Fibroblast of skin of back (primary cell): ENCODE measurements at places on chromosomes 5 and 9.

GRCh38 chr9:13444245-13445102, 165.0 kb upstream of the MPDZ start:
- DNase-seq, result no peak

DNA sequence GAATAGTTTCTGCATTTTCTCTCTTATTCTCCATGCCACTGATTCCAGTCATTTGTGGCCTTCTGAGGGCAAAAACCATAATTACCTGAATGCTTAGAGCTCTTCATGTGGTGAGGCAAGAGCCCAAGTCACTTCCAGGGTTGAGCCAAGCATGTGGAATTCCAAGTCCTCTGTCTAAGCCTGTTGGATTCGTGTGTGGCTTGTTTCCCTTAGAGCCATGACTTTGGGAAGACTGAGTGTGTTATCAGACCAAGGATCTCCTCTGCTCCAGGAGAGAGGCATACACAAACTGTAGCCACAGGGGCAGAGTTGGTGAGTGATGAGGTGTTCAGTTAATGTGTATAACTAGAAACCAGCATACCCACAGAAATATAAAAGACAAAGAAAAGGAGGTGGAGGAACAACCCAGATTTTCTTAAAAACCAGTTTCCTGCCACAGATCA, 27.1 kb downstream of the SLC22A5 start:
- DNase-seq, result no peak

- no peak for DNase-seq
These were observed 11.0 kb downstream of the IGFBPL1 start for GRCh38 chr9:38413283-38413682.

- DNase-seq, result peak; percentile 44
These were observed 113.6 kb downstream of the DEPDC1B start for GRCh38 chr5:60586307-60586901.

GRCh38 chr5:179776411-179776938, 17.3 kb upstream of the LTC4S start:
- DNase-seq, result no peak

- DNase-seq, result peak; percentile 29
These were observed 2.5 kb downstream of the SH3TC2 start for GRCh38 chr5:149060325-149060724.

- DNase-seq, result no peak
These were observed 324 bp downstream of the LPCAT1 start for GRCh38 chr5:1523480-1523792.

DNA sequence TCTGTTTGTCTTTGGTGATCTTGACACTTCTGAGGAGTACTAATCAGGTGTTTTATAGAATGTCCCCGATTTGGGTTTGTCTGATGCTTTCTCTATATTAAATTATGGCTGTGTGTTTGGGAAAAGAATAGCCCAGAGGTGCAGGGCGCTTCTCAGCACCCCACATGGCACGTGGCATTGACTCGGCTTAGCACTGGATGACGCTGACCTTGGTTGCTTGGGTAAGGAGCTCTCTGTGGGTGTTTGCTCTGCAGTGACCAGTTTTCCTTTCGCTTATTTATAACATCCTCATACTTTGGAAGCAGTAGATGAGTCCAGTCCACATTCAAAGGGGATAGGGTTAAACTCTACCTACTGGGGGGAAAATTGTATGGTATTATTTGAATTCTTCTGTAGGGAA, 12.5 kb upstream of the FAM120AOS start:
- no peak for DNase-seq

DNA sequence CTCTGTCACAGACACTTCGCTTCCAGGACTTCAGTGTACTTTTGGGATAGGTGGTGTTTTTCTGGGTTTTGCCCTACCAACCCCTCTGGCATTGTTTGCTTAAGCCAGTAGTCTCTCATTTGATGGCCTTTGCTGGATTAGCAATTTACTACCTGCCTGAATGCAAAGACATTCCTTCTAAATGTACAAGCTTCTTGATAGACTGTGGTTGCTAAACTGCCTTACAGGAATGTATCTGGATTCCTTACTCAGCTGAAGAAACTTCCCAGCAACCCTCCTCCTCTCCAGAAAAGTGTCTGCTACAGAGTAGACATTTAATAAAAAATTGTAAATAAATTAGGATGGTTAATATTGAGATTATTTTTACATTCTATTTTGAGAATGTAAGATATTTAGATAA, 1916.7 kb downstream of the EFNA5 start:
- peak; percentile 34 for DNase-seq

DNA sequence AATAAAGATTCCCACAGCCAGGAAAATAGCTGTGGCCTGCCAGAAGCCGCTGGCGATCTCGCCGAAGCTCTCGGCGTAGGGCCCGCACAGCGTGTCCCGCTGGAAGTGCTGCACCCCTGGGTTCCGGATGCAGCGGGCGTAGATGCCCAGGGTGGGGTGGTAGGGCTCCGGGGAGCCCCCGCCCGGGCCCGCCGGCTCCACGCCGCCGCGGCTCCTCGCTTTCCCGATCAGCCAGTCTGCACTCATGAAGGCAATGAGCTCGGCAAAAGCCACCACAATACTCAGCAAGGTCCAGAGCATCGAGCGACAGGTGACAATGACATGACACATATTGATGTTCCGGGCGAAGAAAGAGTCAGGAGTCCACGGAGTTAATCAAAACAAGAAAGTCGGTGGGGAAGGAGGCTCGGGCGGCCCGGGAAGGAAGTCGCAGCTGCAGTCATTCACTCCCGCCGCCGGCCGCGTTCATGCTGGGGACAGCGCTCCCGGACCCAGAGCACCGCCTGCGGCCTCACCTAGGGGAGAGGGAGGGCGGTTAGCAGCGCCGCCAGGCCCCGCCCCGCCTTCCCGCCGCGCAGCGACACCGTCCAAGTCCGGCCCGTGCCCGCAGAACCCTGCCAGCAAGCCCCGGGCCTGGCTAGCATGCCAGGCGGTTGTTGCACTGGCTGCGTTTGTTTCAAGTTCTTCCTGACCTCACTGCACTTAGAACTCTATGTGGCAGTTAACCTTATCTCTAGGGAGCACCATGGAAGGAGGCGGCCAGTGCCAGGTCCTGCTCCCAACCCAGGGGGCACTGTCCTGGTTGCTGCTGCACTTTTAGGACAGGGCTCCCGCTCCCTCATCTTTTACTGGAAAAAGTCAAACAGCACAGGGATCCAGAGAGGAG, 138.4 kb downstream of the LHFPL2 start:
- DNase-seq, result no peak

- DNase-seq, result no peak
These were observed 66.0 kb upstream of the IRX4 start for GRCh38 chr5:1948663-1949191.

GRCh38 chr5:94103514-94104245, 362.3 kb upstream of the POU5F2 start:
- DNase-seq, result peak; percentile 3

- peak; percentile 98 for DNase-seq
These were observed 82.2 kb upstream of the ICE1 start for GRCh38 chr5:5340206-5340729.

DNA sequence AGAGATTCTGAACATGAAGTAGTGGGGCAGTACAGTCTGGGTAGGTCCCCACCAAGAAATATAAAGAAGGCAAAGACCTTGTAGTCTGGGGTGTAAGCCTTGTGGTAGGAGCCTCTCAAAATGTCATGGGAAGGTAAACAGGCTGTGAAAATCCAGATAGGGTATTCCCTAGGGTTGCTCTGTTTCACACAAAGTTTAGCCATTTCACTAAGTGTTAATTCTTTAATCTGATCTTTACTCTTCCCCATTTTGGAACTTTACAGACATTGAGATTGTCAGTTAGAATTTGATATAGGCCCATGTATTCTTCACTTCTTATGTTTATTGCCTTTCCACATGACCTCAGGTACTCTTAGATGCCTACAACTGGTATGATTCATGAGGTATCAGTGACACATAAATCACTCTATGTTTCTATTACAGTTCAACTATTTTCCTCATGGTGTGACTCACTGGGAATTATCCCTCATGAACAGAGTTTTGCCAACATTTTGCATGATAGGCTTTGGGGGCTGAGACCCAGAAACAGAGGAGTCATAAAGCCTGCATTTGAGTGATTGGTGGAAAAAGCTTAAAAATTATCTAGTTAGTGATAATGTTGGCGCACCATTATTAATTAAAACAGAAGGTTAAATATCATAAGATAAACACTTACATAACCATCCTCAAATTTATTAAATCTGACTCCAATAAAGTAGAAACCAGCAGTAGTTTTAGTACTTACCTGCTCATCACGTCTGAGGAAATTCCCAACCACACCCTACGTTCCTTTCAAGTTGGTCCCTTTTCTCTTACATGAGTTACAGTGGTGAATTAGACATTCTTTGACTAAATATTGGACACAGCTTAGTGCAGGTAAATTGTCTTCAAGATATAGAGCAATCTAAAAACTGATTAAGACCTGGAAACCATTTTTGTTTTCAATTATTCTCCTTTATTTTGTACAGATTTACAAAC, 399.8 kb upstream of the MEF2C start:
- DNase-seq, result peak; percentile 87

- peak; percentile 67 for DNase-seq
These were observed 194 bp upstream of the RXFP3 start for GRCh38 chr5:33936004-33936380.

DNA sequence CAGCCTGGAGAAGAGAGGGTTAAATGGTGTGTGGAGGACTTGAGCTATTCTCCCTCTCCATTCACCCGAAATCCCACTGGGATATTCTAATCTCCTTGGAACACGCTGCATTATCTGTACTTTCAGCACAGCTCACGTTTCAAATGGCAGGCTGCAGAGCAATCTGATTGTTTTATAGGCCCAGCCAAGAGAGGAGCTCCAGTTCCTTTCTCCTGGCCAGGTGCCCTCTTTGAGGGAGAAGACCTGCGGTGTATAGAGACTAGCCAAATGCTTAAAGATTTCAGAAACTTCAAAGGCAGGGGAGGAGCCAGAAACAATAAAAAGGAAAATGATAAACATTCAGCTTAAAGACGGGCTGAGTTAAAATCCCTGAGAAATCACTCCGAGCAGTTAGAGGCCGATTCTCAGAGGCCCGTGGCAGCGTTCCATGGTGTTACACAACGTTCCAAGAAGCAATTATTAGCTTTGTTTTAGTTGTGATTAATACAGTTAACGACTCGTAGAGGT, 564.0 kb upstream of the KLF4 start:
- DNase-seq, result peak; percentile 45

DNA sequence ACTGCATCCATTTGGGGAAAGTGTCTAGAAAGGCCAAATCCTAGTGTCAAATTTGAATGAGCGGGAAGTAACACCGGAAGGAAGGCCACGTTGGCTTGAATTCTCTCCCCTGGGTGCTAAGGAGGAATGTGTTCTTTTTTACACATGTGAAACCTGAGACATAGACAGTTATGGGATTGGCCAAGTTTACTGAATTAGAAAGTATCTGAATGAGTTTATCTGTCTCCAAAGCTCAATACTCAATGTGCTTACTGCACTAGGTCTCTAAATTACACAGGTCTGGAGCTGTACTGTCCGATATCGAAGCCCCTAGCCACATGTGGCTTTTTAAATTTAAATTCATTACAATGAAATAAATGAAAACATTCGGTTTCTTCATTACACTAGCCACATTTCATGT, 6.0 kb downstream of the DMRT1 start:
- no peak for DNase-seq

GRCh38 chr9:97468658-97469448, 32.6 kb upstream of the TMOD1 start:
- peak; percentile 52 for DNase-seq

DNA sequence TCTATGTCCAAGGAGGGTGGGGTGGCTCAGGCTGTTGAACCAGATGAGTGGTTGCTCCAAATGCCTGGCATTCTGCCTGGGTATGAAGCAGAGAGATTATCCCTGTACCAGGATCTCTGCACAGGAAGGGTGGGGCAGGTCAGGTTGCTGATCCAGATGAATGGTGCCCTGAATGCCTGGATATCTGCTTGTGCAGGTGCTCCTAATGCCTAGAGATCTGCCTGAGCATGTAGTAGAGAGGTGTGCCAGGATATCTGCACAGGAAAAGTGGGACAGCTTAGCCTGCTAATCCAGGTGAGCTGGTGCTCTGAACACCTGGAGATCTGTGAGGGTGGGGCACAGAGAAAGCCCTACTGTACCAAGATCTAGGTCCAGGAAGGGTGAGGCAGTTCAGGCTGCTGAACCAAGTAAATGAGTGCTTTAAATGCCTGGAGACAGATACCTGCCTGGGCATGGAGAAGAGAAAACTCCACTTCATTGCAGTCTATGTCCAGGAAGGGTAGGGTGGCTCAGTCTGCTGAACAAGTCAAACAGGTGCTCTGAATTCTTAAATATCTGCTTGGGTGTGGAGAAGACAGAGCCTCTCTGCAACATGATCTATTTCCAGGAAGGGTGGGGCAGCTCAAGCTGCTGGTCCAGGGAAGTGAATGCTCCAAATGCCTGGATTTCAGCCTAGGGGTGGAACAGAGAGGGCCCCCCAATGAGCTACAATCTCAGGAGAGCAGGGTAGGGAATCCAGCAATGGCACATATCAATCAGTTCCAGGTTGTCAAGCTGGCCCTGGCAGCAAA, 189.4 kb upstream of the DMRTA1 start:
- DNase-seq, result no peak

DNA sequence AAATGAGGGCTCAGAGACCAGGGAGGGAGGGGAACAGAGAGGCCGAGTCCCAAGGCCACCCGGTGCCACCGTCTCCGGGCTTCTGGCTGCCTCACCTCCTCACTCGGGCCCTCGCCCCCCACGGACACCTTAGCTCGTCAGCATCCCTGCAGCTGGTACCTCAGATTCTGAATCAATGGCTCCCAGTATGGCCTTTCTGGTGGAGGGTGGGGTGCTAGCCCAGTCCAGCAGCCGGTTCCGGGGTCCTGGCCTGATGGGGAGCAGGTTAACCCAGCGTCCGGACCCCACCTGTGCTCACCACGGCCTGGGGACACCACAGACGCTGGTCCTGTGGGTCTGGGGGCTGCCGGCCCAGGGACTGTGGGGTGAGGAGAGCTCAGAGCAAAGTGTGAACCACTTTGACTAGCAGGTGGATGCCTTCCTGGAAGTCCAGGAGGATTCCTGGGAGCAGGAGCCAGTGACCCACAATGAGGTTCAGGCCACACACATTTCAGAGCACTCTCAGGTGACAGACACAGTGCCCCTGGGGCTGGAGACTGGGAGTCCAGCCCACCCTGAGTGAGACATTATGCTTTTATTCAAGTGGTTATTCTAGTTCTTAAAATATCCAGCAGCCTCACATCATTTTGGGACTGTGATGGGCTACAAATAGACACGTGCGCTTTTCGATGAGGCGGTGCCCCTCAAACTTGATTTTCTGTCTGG, 53.3 kb downstream of the AHRR start:
- no peak for DNase-seq

DNA sequence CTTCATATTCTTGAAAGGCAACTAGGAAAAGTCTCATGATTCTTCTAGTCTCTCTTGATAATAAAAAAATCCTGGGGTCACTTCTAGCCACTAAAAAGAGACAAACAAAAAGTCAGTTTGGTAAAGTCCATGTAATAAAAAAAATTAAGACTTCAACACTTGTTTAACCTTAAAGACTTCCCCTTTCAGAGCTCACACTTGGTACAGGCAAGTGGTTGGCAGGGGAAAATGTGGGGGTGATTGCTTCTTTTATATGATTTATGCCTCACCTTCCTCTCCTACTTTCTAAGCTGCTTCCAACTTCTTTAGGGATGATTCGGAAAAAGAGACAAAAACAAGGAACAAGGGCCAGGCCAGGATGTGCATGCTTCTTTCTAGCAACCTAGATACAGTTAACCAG, 5.1 kb upstream of the ERCC6L2 start:
- no peak for DNase-seq

- no peak for DNase-seq
These were observed 93.5 kb downstream of the MVB12B start for GRCh38 chr9:126420135-126420534.

- DNase-seq, result peak; percentile 62
These were observed 23.3 kb downstream of the CAVIN4 start for GRCh38 chr9:100601216-100601615.

- no peak for DNase-seq
These were observed 214.7 kb downstream of the TRIO start for GRCh38 chr5:14357851-14358250.
